Small intestine (tissue), 16 donors: ENCODE measurements at places on chromosomes 12 and 14.
A peak's percentile ranks its signal among the peaks of the same experiment; 100 is the strongest.

DNA sequence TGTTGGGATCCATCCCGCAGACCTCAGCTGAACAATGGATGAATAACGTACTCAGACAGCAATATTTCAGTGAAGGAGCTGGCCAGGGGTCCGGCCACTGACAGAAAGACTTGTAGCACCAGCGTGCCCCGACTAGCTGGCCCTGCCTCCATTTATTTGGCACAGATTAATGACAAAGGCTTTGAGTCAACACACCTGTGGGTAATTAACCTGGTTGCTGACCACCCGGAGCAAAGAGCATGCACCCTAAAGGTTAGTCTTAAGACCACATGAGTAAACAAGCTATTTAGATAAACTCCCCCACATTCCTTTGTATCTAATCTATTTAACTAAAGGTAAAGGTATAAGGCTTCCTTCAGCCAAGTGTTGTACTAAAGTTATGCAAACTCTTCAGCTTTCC lies 868.6 kb downstream of the LRFN5 start:
- no peak overlapping the region for H3K4me3 ChIP-seq
- no peak for DNase-seq
- no peaks in the 10 kb centered on the region for H3K27me3 ChIP-seq
- no peaks in the 10 kb centered on the region for H3K36me3 ChIP-seq
- no peak overlapping the region for H3K27ac ChIP-seq

- H3K27ac ChIP-seq, result no peak overlapping the region
- H3K36me3 ChIP-seq, result no peaks in the 10 kb centered on the region
- no peaks in the 10 kb centered on the region for H3K27me3 ChIP-seq
- no peaks in the 10 kb centered on the region for H3K4me1 ChIP-seq
- no peak overlapping the region for H3K4me3 ChIP-seq
Measured at GRCh38 chr14:95784137-95784536, 70.2 kb upstream of the TCL1A start.

GRCh38 chr12:58918469-58918844 lies 1.8 kb downstream of the LRIG3 start:
- H3K27ac ChIP-seq, result peak overlapping the region; percentile 95
- DNase-seq, result no peak
- H3K36me3 ChIP-seq, result no peaks in the 10 kb centered on the region

DNA sequence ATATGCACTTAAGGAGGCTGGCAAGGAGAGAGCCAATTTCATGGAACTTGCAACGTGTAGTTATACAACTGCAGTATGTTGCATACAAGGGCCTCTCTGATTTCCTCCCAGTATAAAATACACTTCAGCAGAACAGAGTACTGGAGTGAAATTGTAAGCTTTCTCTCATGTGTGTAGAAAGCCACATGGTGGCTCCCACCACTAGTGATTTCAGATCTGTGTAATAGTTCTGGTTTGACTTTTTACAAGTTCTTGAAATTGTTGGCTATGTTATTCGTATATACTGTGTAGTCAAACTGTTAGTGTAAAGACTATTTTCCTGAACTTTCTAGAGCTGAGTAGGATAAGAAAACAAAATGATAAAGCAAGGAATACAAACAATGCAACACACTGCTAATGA lies 16.4 kb upstream of the LMO3 start:
- H3K36me3 ChIP-seq, result no peaks in the 10 kb centered on the region
- no peak overlapping the region for H3K4me3 ChIP-seq
- no peak overlapping the region for H3K27ac ChIP-seq
- no peak for DNase-seq
- no peaks in the 10 kb centered on the region for H3K4me1 ChIP-seq

DNA sequence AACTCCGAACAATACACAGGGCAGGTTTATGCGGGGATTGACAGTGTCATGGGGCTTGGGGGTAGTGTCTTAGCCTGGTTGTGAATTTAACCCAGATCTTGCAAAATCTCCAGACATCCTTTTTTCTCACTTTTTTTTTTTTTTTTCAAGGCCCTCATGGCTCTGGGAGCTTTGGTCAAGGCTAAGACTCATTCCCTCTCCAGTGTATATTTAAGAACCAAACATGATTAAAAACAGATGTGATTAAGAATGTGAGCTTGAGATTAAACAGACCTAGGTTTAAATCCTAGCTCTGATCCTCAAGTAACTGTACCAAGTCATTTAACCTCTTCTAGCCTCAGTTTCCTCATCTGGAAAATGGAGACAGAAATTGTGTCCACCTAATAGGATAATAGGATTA lies 151.7 kb upstream of the FUT8 start:
- no peak overlapping the region for H3K27ac ChIP-seq
- H3K36me3 ChIP-seq, result no peaks in the 10 kb centered on the region
- DNase-seq, result no peak
- H3K27me3 ChIP-seq, result no peaks in the 10 kb centered on the region
- H3K4me1 ChIP-seq, result peaks cover 2% of the 10 kb centered on the region

GRCh38 chr14:21902561-21903181 lies 229.1 kb upstream of the OR4E1 start:
- H3K4me3 ChIP-seq, result no peak overlapping the region
- DNase-seq, result no peak
- H3K36me3 ChIP-seq, result no peaks in the 10 kb centered on the region
- H3K4me1 ChIP-seq, result no peaks in the 10 kb centered on the region

GRCh38 chr12:67088401-67089118 lies 180.6 kb upstream of the CAND1 start:
- no peak for DNase-seq
- no peaks in the 10 kb centered on the region for H3K27me3 ChIP-seq
- H3K36me3 ChIP-seq, result no peaks in the 10 kb centered on the region
- H3K4me3 ChIP-seq, result no peak overlapping the region

GRCh38 chr12:116099652-116100432 lies 177.7 kb downstream of the MED13L start:
- no peak for DNase-seq
- no peak overlapping the region for H3K4me3 ChIP-seq
- H3K27ac ChIP-seq, result no peak overlapping the region
- H3K27me3 ChIP-seq, result no peaks in the 10 kb centered on the region
- no peaks in the 10 kb centered on the region for H3K4me1 ChIP-seq
- H3K36me3 ChIP-seq, result no peaks in the 10 kb centered on the region
